ENCODE measurements at places on chromosomes 1 and 21.
A peak's percentile ranks its signal among the peaks of the same experiment; 100 is the strongest.

DNA sequence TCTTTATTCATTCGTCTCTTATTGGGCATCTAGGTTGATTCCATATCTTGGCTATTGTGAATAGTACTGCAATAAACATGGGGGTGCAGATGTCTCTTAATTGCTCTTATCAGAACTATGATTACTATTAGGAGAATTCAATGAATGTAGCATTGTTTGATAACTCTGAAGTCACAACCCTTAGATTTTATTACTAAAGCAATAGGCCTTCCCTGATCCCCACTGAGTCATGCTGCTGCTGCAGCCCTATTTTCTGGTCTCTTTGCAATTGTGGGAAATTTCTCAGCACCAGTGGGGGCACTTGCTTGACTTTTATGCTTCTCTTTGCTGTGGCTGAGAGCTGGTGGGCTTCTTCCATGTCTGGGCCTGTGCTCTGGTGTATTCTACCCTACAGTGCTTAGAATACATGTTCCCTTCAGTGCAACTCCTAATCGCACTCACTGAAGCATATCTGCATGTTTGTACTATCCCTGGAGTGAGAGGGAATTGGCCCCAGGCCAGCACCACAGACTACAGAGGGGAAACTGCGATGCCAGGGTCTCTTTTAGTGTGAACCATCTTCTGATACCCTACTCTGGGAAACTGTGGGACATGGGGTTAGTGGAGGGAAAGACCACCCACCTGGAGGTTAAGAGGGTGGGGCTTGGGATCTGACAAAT is 52.2 kb upstream of the ROR1 start:
- peak; percentile 60 for DNase-seq

DNA sequence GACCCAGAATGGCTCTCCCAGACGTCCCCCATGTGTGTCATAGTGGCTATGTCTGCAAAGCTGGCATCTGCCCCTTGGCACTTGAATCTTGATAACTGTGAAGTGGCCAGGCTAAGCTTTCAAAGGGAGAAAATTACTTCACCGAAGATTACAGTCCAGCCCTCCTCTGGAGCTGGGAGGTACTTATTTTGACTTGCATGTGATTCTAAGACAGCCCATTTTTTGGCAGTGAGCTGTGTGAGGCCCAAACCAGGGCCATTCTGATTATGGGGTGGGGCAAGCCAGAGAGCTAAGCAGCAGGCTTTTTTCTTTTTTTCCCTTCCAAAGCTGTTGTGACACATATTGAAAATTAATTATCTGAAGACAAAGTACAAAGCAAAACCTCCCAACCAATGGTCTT is 42.1 kb upstream of the C8B start:
- DNase-seq, result no peak

DNA sequence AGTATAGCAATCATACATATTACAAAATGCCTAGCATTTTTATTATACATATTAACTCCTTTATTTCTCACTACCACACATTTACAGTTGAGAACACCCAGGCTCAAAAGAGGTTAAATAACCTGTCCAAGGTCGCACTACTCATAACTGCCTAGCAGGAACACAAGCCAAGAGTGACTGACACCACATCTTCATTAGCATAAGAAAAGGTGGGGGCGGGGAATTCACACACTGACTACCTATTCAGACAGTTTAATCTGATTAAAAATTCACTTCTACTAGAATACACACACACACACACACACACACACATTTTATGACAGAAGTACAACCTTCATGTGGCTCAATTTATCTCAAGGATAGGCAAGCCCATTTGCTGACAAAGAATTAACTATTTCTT is 77.8 kb upstream of the CACHD1 start:
- no peak for DNase-seq

DNA sequence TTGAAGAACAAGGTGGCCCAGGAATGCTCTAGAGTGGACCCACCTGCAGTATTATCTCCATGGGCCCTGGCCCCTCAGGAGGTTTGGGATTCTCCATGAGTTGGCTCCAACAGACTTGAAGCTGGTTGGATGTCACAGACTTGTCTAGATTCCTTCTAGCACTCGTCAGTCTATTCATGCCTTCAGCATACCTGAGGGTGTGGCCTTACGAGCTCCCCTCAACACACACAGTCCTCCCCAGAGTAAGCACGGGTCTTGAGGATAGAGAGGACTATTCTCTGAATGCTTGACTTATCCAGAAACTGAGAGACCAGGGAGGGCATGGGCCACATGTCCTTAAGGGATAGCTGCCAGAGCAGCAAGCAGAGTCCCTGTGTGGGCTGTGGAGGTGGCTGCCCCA is 45.9 kb upstream of the COL6A1 start:
- DNase-seq, result peak; percentile 9

DNA sequence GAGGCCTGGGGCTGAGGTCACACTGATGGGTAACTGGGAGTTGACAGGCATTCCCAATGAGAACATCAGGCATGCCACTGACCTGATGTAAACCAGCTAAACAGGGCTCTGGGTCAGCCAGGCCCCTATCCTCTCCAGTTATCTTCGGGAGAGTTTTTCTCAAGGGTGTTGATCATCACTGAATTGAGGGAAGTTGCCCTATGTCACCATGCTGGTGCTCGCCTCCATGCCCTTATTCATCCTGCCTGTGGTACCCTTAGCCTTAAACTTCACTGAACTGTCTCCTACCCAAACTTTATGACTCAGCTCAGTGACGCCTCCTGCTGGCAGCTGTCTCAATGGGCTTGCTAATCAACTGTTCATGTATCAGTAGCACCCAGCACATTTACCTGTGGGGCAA is 80.7 kb upstream of the TNR start:
- no peak for DNase-seq

- DNase-seq, result no peak
Measured at GRCh38 chr1:248631354-248632008, 3.4 kb downstream of the OR2T11 start.

DNA sequence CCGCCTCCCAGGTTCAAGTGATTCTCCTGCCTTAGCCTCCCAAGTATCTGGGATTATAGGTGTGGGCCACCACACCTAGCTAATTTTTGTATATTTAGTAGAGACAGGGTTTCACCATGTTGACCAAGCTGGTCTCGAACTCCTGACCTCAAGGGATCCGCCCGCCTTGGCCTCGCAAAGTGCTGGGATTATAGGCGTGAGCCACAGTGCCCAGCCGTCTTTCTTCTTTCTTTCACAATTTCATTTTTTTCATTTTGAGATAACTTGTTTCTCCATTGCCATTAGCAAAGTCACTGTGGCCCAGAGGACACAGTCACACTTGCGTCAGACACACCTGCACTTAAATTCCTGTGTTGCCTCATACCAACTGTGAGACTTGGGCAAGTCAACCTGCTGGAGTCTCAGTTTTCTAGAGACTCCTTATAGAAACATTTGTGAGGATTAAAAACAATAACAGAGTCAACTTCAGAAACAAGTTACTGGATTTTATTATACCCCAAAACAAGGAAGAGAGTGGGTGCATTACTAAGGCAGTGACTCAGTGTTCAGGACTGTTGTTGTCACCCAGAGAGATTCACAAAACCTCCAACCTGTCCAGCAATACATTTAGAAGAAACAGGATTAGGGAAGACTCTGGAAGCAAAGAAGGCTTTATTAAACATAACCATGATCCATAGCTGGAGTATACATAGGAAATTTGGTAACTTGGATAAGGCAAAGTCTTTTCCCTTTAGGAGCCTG is 2.6 kb downstream of the TEDDM1 start:
- no peak for DNase-seq

DNA sequence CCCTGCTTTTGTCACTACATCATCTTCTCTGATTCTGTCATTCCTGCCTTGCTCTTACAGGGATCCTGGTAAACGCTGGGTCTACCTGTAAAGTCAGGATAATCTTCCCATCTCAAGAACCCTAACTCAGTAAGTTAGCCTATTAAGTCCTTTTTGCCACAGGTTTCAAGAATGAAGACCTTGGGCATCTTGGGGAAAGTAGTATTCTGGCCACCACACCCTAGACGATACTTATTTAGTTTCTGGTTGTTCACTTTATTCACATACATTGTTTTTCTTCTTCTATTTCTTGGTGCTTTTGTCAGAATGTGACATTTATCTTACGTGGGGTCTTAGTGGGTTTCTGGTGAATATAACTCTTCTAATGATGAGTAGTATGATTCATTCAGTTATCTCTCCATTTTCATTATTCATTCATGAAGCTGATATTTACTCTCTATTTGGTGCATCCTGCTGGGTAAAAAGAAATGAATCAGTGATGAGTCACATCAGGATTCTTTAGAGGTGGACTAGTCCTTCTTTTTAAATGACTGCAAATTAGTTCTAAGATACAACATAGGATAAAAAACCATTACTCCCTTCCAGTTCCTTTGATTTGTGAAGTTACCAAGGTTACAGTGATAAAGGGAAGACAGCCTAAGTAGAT is 514.4 kb upstream of the B3GALT2 start:
- no peak for DNase-seq

DNA sequence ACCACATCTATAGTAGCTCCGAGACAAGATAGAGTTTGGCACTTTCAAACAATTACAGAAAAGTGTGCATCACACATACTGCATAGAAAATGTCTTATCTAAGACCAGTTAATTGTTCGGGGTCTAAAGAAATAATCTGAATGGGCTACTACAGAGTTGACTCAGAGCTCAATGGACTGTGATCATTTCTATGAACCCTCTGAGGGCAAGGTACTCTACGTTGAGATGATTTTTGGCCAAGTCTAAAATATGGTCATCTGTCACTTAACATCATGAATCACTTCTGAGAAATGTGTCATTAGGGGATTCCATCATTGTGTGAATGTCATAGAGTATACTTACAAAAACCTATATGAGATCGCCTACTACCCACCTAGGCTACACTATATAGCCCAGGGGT is 123.5 kb downstream of the SLC44A5 start:
- DNase-seq, result no peak

- no peak for DNase-seq
Measured at GRCh38 chr1:180155182-180155682, 563 bp downstream of the QSOX1 start.

DNA sequence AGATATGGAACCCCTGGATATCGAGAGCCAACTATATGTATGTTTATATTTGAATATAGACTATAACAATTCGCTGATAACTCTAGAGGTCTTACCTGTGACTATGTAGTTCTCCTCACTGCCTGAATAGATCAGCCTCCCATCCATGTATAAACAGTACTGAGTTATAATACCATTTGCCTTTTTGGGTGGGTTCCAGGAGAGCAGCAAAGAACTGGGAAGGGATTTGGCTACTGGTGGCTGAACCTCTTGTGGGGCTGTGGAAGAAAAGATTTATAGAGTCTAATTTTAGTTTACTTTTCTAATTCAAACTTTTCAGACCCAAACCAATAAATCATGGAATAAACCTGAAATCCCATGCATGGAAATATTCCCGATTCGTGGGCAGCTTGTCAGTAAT is 376.9 kb downstream of the USH2A start:
- no peak for DNase-seq

DNA sequence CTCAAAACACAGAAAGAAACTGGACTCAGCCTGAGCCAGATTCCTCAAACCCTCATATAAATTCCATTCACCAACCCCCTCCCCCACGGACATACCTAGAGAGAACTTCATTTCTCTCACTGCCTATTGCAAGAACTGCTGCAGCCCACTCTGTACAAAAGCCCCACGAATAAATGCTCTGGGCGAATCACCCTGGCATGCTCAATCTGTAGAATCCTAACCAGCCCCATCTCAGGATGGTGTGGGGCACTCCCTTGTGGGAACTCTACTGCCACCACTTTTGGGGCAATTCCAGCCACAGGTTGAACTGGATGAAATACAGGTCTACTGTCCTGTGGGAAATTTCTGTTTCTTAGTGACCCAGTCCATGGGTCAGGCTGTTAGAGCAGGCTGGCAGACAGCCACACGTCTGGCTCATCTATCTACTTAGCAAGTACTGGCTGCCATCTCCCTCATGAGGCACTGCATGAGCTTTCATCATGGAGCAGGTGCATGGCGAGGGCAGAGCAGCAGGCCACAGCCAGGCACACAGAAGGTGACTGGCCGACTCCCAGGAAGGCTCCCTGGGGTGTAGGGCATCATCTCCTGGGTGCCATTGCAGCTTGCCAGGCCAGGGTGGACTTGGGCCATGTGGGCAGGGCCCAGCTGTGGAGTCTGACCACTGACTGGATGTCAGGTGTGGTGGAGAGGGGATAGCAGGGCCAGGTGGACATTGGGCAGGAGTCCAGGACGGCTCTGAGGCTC is 1.6 kb upstream of the C1orf35 start:
- no peak for DNase-seq

GRCh38 chr1:98932184-98932583 is 72.5 kb downstream of the PLPPR5 start:
- DNase-seq, result no peak
